ENCODE measurements at places on chromosomes 1 and 21.

- DNase-seq, result peak; percentile 44
Observed at GRCh38 chr1:48767975-48768510, 8.6 kb downstream of the BEND5 start.

DNA sequence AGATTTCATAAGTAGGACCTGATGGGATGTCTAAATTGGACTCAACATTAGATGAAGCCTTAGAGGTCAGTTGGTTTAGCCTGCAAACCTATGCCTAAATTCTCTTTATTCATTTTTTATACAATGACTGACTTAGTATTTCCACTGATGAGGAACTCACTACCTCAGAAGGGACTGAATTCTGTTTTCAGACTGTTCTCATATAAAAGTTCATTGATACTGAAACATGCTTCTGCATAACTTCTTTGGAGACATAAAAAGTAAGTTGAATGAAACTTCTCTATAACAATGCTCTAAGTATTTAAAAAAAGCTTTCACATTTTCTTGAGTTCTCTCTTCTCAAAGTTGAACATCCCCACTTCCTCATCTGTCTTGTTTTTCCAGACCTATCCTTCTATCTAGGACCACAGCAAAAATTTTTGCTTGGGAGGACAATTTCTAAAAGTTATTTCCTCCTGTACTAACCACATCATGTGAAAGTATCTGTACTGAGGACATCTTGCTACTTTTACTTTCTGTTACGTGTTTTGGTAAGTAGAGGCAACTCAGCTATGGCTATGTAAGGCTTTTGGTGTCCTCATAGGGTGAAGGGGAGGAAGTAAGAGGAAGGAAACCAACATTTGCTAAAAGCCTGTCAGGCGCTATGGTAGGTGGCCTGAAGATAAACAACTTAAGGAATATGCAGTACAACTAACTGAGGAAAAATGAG, 64.1 kb downstream of the USP24 start:
- DNase-seq, result no peak

DNA sequence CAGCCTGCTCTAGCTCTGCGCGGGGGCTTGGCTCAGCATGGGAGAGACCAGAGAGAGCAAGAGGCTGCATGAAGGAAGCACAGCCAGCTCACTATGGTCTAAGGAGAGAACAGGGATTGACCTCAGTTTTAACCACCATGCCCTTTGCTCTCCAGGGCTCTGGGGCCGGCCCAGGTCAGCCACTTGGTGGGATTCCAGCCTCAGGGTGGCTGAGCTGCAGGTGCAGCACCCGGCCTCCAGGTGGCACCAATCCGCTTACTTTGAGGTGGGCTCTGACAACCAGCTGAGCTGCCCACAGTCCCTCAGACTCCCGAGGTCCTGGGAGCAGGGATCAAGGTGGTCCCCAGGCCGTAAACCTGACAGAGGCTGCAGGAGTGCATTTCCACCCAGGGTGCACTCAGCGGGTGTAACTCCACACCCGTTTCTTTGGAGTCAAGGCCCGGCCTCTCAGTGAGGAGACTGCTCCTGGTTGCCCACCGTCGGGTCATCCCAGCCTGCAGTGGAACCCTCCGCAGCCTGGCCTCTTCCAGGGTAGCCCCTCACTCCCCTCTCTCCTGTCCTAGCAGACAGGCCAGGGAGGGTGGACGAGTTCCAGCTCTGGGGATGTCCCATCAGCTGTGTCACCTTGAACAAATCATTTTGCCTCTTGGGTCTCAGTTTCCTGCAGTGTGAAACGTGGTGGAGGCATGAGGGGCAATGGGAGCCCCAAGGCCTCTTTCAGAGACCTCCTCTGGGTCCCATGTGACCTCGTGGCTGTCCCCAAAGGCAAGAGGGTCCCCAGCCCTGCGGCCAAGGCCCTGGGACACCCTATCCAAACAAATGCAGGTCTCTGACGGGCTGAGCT, 607 bp upstream of the LGR6 start:
- DNase-seq, result peak; percentile 78

GRCh38 chr1:160096274-160097116, 1.9 kb downstream of the IGSF8 start:
- DNase-seq, result peak; percentile 62

DNA sequence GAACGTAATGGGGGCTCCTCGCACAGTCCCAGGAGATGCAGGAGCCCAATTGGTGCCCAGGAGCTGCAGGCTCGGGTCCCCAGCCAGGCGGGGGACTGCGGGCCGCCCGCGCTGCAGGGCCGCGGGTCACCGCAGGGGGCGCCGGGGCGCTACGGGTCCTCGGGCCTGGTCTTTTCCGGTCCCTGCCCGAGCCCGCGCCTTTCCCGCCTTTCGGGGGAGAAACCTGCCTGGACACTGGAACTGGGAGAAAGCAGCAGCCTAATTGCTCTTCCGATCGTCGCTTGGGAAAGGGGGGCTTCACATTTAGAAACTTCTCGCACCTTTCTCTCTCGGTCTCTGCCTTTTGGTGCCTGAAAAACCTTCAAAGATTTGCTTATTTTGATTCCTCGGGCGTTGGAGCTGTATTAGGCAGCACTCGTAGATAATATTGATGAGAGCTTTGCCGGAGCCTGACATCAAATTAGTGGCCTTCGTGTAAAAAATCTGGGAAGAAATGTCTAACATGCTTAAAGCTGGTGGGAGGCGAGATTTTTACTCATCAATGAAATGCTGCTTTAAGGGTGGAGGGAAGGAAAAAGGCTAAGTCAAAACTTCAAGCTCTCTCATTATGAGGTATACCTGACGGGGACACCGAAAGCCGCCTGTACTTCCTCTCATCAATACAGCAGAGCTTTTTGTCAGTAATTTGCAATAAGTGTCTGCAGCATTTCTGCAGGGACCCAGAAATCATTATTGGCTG, 12.6 kb upstream of the BARHL2 start:
- no peak for DNase-seq

GRCh38 chr1:108896146-108897145, 19.7 kb downstream of the GPSM2 start:
- DNase-seq, result peak; percentile 66

- DNase-seq, result no peak
Observed at GRCh38 chr21:22842875-22843274, 1844.7 kb downstream of the NCAM2 start.

- DNase-seq, result no peak
Observed at GRCh38 chr1:77514921-77515776, 167.3 kb downstream of the ZZZ3 start.

DNA sequence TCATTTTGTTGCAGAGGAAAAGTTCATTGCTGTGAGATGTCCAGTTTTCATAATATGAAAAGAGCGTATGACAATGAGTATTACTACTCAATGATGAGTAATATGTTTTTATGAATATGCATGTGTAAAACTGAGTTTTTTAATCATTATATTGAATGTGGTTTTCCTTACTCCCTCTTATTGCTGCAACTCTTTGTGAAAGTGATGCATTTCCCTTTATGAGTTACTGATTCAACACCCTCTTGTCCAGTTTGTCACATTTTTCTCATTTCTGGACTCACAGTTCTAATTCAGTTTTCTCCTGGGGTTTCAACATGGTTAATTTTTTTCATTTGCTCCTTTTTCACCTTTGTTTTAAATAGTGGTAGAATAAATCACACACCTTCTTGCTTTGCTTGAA, 35.2 kb upstream of the KCNJ15 start:
- no peak for DNase-seq

DNA sequence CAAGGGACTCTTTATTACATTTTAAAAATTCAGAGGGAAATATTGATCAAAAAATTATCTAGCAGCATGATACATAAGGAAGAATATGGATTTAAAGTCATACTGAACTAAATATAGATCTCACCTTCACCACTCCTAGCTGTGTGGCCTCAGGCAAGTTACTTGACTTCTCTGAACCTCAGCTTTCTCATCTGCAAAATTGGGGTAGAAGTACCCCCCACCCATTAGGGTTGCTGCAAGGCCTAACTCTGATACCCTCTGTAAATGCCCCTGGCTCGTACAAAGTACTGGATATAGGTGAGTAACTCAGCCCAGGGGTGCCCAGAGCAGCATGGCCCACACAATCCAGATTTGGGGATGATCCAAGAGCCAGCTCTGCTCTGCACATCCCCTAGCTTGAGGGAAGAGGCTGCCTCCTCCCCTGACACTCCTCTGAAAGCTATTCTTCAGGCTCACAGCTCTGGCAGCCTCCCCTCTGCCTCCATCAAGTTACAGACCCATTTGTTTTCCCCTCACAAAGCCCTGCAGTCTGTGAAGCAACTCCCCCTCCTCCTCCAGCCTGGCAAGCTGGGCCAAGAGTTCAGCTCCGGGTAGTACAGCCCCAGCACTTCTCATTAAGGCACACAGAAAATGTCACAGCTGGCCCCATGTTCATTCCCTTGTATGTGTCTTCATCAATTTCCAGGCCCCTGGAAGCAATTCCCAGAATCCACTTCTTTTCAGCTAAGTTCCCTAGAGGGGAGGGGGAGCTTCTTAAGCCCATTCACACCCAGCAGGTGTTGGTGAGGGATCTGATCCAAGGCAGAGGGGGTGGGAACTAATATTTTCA, 143.7 kb downstream of the PLPP3 start:
- DNase-seq, result no peak

DNA sequence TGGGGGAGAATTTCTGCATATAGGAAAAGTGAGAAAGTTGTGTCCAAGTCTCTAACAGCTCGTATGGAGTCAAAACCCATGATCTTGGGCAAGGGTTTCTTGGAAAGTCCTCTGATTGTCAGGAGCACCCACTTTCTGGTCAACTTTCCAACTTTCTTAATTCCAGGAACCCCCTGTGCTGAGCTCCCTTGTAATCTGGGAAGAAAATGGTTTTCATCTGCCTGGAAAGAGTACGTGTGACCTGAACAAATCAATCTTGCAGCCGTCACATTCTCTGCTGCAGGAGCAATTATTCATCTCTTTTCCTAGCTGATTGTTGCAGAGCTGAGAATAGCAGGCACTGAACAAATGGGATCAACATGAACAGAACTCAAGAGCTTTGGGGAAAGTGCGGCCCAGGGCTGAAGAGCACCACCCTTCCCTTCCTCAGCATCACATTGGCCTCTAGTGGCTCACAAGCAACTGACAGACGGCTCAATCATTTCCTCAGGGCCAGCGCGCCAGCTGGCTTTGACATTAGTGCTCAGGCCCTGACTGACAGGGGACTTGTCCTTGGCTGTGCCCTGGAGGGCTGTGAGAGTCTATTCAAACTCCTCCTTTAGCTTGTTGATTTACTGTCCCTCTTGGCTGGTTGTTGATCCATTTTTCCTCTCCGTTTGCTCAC, 295.2 kb downstream of the HLX start:
- DNase-seq, result no peak

DNA sequence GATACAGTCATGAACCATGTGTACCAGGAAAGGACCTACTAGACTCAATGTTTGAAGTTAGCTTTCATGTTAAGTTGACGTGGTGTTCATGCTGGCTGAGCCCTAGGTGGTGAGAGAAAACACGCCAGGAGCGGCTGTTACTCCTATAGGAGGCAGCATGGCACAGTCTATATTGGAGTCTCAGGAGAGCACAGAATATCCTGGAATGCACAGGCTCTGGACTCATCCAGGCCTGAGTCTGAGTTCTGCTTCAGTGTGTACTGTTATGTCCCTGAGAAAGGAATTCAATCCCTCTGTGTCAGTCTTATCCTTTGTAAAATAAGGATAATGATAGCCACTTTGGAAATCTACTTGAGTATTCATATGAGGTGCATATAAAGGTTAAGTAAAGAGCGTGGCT, 41.2 kb downstream of the DPT start:
- DNase-seq, result no peak

- DNase-seq, result no peak
Observed at GRCh38 chr1:37073152-37073853, 39.0 kb upstream of the GRIK3 start.

GRCh38 chr21:45079351-45079750, 5.0 kb downstream of the ADARB1 start:
- no peak for DNase-seq

GRCh38 chr1:6803357-6803756, 18.1 kb downstream of the CAMTA1 start:
- no peak for DNase-seq

DNA sequence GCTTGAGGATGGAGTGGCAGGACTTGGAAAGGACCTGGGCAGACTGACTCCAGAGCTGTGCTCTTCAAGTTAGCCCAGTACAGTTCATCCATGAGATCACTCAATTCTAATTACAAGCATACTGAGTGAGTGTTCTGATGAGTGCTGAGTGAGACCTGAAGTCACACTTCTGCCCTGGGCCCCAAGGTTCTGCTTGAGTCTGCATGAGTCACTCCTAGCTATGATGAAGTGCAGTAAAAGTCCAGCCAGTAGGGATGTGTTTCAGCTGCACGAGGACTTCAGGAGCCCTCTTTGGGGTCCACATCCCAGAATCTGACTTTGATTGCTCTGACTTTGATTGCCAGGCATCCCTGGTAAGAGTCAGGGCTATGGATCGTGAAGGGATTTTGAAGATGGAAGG, 35.8 kb downstream of the PLEKHA6 start:
- peak; percentile 62 for DNase-seq

- DNase-seq, result peak; percentile 38
Observed at GRCh38 chr21:36491209-36491910, 11.4 kb upstream of the CLDN14 start.

DNA sequence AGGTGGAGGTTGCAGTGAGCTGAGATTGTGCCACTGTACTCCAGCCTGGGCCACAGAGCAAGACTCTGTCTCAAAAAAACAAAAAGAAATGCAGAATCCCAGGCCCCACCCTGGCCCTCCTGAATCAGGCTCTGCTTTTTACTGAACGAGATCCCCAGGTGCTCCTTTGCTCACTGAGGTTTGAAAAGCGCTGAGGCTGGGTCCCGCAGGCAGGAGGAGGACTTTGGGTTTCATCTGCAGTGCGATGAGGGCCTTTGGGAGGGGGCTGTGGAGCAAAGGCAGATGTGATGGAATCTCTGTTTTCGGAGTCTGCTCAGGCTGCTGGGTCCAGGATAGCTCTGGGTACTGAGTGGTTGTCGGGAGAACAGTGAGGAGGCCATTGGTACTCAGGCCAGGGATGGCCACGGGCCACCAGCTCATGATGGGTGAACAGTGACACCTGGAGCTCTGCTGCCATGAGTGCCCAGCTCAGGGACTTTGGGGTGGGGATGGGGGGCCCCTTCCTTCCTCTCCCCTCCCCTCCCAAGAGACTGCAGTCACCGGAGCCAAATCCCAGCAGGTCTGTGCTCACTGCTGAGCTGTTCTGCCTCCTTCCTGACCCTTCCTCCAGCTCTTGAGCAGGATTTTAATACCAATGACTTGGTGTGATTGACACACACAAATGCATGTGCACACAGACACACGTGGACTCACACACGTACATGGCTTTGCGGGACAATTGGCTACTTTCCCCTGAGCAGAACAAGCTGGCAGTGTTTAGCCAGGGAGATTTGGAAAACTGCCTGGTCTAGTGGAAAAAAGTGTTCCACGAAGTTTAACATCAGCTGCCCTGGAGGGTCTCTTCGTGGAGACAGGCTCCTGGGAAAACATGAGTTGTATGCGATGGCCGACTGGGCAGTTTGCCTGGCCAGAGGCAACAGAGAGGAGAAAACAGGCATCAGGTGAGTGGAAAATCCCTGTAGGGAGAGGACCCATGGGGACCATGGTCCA, 3.6 kb upstream of the DHRS3 start:
- DNase-seq, result no peak

- no peak for DNase-seq
Observed at GRCh38 chr1:156993426-156994147, 52.0 kb downstream of the ARHGEF11 start.

GRCh38 chr1:157984469-157984868, 9.0 kb upstream of the KIRREL1 start:
- no peak for DNase-seq

Measured in adipocyte (in vitro differentiated cells).